Activated T-helper 2 cell treated with anti-CD3 and anti-CD28 coated beads, Interferon-gamma antibody, Interleukin-2, Interleukin-4, amounts not matched to agents 10 μg/mL and 5 μg/mL and 100 μg/mL, durations not matched to agents 14 hours and 24 hours and 36 hours (primary cell): ENCODE measurements at places on chromosomes 11 and 22.
A peak's percentile ranks its signal among the peaks of the same experiment; 100 is the strongest.

DNA sequence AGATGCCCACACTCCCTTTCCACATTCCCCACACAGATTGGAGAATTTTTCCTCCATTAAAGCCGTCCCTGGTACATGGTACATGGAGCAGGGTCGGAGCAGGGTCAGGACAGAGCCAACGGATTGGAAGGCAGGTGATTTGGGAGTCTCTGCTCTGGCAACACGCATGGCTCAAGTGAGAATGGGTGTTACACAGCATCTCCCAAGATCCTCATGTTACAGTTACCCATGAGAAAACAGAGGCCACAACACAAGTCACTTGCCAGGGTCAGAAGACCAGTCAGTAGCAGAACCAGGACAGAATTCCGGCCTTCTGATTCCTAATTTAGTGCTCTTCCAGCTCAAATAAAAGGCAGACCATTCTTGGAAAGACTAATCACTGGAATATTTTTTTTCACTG, 7.7 kb upstream of the F2 start:
- H3K4me1 ChIP-seq: no peaks in the 10 kb centered on the region
- H3K36me3 ChIP-seq: peaks cover 14% of the 10 kb centered on the region
- DNase-seq: no peak
- no peak overlapping the region for H3K27ac ChIP-seq
- H3K27me3 ChIP-seq: no peaks in the 10 kb centered on the region
- H3K4me3 ChIP-seq: no peak overlapping the region

DNA sequence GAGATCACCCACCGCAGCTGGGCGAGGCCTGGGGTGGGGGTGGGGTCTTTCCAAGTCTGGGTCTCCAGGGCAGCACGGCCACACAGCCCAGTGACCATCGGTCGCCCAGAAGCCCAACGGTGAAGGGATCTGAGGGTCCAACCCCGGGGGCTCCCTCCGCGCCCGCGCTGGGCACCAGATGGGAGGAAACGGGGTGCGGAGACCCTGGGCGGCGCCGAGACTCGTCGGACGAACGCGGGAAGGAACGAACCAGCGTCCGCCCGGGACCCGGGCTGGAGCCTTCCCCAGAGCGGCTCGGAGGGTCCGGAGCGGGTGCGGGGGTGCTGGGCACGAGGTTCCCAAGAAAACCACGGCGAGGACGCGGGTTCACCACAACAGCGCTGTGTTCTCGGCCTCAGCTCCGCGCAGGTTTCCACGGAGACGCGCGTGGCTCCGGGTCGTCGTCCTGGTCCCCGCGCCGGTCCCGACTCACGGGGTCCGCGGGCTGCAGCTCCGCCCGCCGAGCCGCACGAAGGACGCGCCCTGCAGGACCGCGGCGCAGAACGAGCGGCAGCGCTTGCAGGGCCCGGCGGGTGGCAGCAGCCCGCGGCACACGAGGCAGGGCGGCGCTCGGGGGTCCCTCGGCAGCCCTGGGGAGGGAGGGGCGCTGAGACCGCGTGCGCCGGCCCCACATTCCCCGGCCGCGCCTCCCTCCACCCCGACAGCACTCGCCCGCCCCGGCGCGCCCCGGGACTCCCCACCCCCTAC, 2.3 kb upstream of the IL17REL start:
- H3K27me3 ChIP-seq: peaks cover 12% of the 10 kb centered on the region
- H3K27ac ChIP-seq: no peak overlapping the region
- peaks cover 31% of the 10 kb centered on the region for H3K4me1 ChIP-seq

- no peaks in the 10 kb centered on the region for H3K4me1 ChIP-seq
- DNase-seq: no peak
- no peaks in the 10 kb centered on the region for H3K27me3 ChIP-seq
- H3K36me3 ChIP-seq: no peaks in the 10 kb centered on the region
- H3K27ac ChIP-seq: no peak overlapping the region
Observed at GRCh38 chr22:47152938-47153337, 390.5 kb downstream of the TBC1D22A start.

DNA sequence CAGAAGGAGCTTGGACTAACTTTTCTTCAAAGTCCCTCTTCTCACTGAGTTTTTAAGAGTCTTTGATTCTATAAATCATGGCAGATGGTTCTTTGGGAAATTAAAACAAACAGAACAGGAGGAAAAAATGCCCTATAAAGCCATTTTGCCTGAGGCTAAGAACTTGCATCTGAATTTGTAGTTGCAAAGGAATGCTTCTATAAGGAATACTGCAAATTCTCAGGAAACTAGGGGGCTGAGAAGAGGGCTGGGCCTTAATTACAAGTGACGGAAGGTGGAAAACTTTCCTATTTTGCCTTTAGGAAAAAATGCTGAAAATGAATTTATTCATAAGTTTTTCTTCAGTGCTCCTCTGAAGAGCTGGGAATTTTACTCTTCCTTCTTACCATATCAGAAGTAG, 90.0 kb upstream of the NARS2 start:
- no peak for DNase-seq
- no peaks in the 10 kb centered on the region for H3K4me1 ChIP-seq
- no peak overlapping the region for H3K4me3 ChIP-seq
- no peaks in the 10 kb centered on the region for H3K36me3 ChIP-seq
- H3K27ac ChIP-seq: no peak overlapping the region
- H3K27me3 ChIP-seq: peaks cover 6% of the 10 kb centered on the region

DNA sequence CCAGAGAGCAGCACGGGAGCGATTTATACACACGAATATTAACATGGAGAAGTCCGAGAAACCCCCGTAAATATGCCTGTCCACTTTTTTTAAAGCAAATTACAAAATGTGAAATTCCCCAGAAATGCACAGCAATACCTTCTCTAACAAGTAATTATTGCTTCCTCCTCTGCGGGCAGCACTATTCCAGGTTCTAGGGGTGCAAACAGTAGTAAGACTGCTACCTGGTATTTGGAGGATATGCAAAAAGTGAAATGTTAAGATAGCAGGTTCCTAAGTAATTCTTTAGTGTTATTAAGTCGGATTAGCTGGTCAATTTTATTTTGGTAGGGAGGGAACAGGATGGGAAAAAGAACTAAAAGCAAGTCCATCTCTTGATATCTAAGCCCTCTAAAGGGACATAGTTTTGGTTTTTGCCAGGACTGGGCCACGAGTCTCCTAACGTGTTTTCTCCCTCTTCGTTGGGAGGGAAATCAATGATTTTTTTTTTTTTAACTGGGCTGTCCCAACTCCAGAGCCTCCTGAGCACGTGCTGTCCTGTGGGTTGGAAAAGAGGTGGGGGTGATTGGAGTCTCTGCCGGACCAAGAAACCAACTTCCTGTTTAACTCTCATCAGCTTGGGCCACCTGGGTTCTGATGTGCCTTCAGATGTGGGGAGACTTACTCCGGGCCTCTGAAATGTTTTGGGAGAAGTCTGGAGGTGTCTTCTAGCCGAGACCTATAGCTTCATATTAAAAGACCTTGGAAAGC, 1.7 kb upstream of the XBP1 start:
- no peak for DNase-seq
- H3K27ac ChIP-seq: peak overlapping the region; percentile 83
